ENCODE measurements at places on chromosomes 12 and 14. TPM values are rescaled to one million over a fixed set of nuclear protein-coding genes. Genes with fewer than 3 reads are reported as not detected.

The ST8SIA1 gene
- not detected for total RNA-seq

The THAP2 gene
- total RNA-seq, result 2.4 TPM

GRCh38 chr12:75747572-75748021, 236.2 kb upstream of the KRR1 start:
- H3K36me3 ChIP-seq, result no peaks in the 10 kb centered on the region
- no peaks in the 10 kb centered on the region for H3K27me3 ChIP-seq
- no peak for DNase-seq
- no peak overlapping the region for H3K4me3 ChIP-seq

DNA sequence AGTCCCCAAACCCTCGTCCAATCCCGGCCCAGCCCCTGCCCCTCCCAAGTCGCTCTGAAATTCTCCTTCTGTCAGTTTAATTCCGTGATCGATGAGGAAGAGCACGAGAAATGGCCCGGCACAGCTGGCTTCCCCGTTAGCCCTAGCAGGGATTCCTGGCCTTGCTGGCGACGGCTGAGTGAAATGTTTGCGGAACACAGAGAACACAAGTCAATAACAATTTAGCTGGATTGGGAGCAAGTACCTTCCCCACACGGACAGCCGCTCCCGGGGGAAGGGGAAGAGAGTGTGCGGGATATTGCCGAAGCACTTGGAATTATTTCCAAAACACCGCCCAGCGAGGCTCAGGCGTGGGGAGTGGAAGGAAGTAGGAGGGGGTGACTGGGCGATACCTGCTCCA, 134.6 kb downstream of the RBM19 start:
- no peak overlapping the region for H3K4me3 ChIP-seq
- no peak overlapping the region for H3K27ac ChIP-seq
- no peaks in the 10 kb centered on the region for H3K36me3 ChIP-seq
- no peaks in the 10 kb centered on the region for H3K4me1 ChIP-seq
- H3K27me3 ChIP-seq, result no peaks in the 10 kb centered on the region

The P2RX7 gene
- 1.6 TPM for total RNA-seq

The HSP90B1 gene
- total RNA-seq, result 568 TPM

DNA sequence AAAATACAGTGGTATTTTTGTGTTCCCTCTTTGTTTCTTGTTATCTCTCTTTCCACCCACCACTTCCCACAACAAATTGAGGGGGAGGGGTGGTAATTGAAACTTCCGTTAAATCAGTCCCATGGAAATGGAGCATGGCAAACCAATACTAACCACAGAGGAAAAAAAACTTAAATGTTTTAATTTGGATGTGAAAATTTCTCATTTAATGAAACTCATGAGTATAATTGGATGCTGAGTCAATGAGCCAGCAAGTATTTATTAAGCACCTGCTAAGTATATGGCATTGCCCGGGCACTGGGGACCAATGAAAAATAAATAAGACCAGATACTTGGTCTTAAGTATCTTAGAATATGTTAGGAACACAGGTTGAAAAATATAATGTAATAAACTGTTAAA, 147.5 kb downstream of the KCNH5 start:
- no peak overlapping the region for H3K27ac ChIP-seq
- H3K27me3 ChIP-seq, result no peaks in the 10 kb centered on the region
- DNase-seq, result no peak
- no peak overlapping the region for H3K4me3 ChIP-seq
- no peaks in the 10 kb centered on the region for H3K4me1 ChIP-seq

The RDH16 gene
- 0.23 TPM for total RNA-seq

GRCh38 chr14:59482541-59483331, 1.5 kb downstream of the L3HYPDH start:
- DNase-seq, result no peak
- H3K27me3 ChIP-seq, result no peaks in the 10 kb centered on the region
- H3K4me3 ChIP-seq, result peak overlapping the region; percentile 75
- no peaks in the 10 kb centered on the region for H3K36me3 ChIP-seq
- H3K27ac ChIP-seq, result peak overlapping the region; percentile 29
- peaks cover 18% of the 10 kb centered on the region for H3K4me1 ChIP-seq

DNA sequence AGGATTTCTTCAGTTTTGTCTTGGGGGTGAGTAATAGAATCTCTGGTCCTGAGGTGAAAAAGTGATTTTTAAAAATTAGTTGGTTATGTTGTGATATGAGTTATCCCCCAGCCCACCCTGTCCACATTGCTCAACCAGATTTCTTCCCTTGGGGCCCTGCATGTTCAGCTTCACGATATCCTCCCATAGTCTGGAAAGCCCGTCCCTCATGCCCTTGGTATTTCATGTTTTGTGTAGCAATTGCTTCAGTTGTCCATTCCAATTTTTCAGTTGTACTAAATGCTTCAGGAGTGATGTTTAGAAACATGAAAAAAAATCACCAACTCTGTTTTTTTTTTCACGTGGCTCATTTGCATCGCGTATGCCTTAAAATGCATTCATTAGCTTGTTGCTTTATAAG, 17.5 kb upstream of the BICD1 start:
- no peaks in the 10 kb centered on the region for H3K27me3 ChIP-seq
- no peaks in the 10 kb centered on the region for H3K36me3 ChIP-seq
- no peak for DNase-seq
- H3K4me3 ChIP-seq, result no peak overlapping the region

DNA sequence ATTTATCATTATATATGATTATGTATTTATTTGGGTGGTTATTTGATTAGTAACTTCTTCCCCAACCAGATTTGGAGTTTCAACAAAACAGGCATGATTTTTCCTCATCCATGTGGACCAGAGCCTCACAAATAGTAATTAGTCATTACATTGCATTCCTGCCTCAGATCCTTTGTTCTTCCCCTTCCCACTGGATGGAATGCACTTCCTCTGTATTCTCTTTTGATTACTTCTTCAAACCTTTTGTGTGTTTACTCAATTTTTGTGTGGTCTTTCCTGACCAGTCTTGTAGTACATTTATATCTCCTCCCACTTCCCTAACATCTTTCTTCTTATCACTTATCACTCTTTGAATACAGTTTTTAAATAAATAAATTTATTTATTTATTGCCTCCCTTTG, 15.5 kb downstream of the SYT1 start:
- no peak overlapping the region for H3K27ac ChIP-seq
- H3K4me1 ChIP-seq, result no peaks in the 10 kb centered on the region
- H3K36me3 ChIP-seq, result no peaks in the 10 kb centered on the region
- H3K4me3 ChIP-seq, result no peak overlapping the region
- DNase-seq, result no peak

DNA sequence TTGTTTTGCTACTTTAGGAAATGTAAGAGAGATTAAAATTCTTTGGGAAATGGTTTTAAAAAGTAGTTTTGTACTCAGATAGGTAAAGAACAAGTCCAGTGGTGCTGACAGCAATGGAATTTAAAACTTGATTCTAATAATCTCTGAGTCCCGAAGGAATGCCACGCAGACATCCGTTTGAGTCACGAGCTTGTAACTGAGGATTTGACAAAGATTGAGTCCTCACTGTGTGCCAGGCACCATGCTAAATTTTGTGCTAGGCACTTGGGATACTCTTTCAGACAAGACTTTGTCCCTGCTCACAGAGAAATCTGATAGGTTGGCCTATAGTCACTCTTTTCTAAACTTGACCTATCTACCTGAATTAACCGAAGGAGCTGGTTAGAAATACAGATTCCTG, 12.7 kb downstream of the FLRT2 start:
- no peak overlapping the region for H3K4me3 ChIP-seq
- peak overlapping the region; percentile 21 for H3K27ac ChIP-seq
- DNase-seq, result no peak
- H3K36me3 ChIP-seq, result peaks cover 13% of the 10 kb centered on the region
- no peaks in the 10 kb centered on the region for H3K27me3 ChIP-seq

GRCh38 chr12:22037947-22038346, 8.1 kb upstream of the CMAS start:
- H3K4me1 ChIP-seq, result peaks cover 7% of the 10 kb centered on the region
- H3K27ac ChIP-seq, result no peak overlapping the region
- no peak for DNase-seq
- H3K27me3 ChIP-seq, result no peaks in the 10 kb centered on the region
- no peak overlapping the region for H3K4me3 ChIP-seq
- no peaks in the 10 kb centered on the region for H3K36me3 ChIP-seq

- H3K4me1 ChIP-seq, result no peaks in the 10 kb centered on the region
- H3K4me3 ChIP-seq, result no peak overlapping the region
- no peak overlapping the region for H3K27ac ChIP-seq
- no peak for DNase-seq
- H3K36me3 ChIP-seq, result no peaks in the 10 kb centered on the region
These were observed 404.3 kb downstream of the TMEM117 start for GRCh38 chr12:44240186-44240585.

GRCh38 chr12:104482113-104482512, 25.4 kb downstream of the CHST11 start:
- no peak for DNase-seq
- no peaks in the 10 kb centered on the region for H3K36me3 ChIP-seq
- H3K4me3 ChIP-seq, result no peak overlapping the region
- no peaks in the 10 kb centered on the region for H3K27me3 ChIP-seq
- no peak overlapping the region for H3K27ac ChIP-seq

The OR10P1 gene
- not detected for total RNA-seq

The SETD3 gene
- 24.9 TPM for total RNA-seq

The MSRB3 gene
- total RNA-seq, result 3.2 TPM

DNA sequence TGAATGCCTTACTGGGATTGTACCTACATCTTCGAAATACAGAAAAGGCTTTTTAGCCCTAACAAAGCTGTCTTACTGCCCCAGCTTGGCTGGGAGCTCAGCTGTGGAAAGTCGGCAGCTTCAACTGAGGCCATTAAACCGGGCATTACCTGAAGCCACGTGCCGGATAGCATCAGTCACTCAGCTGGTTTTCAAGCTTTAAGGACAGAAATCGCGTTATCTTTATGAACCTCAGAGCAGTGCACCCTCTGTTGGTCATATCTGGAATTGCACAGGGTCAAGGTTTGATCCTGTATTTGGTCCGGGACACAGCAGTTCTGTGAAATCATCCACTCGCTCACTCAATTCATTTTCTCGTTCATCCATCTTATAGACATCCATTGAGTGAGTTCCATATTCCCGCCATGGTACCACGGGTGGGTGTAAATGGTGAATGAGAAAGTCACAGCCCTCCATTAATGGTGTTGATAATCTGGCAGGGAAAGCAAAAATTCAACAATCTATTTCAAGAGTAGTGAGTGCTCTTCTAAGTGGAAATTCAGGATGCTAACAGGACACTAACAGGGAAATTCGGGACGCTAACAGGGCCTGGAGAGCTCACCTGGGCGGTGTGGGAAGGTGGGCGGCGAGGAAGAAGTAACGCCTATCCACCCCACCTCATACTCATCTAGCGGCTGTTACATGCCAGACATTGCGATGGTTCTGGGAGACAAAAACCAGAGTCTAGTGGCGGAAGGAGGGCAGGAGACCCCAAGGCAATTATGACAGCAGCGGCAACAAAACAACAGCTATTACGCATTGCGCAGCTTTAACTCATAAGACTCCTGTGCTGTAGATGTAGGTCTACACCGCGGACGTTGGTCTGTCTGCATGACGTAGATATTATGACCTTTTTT, 60.6 kb upstream of the TCL1A start:
- DNase-seq, result peak; percentile 26
- H3K36me3 ChIP-seq, result no peaks in the 10 kb centered on the region
- H3K4me1 ChIP-seq, result no peaks in the 10 kb centered on the region
- no peaks in the 10 kb centered on the region for H3K27me3 ChIP-seq
- H3K4me3 ChIP-seq, result no peak overlapping the region

The ZNF410 gene
- 14.5 TPM for total RNA-seq

GRCh38 chr12:124109760-124110159, 136.7 kb downstream of the ZNF664 start:
- H3K4me1 ChIP-seq, result no peaks in the 10 kb centered on the region
- no peaks in the 10 kb centered on the region for H3K27me3 ChIP-seq
- H3K27ac ChIP-seq, result no peak overlapping the region
- no peak overlapping the region for H3K4me3 ChIP-seq
- no peak for DNase-seq
- no peaks in the 10 kb centered on the region for H3K36me3 ChIP-seq

GRCh38 chr12:71594214-71594948, 69.3 kb downstream of the ZFC3H1 start:
- DNase-seq, result peak; percentile 70
- H3K36me3 ChIP-seq, result no peaks in the 10 kb centered on the region
- no peaks in the 10 kb centered on the region for H3K4me1 ChIP-seq

- H3K27me3 ChIP-seq, result no peaks in the 10 kb centered on the region
- H3K4me3 ChIP-seq, result no peak overlapping the region
- no peak for DNase-seq
- no peaks in the 10 kb centered on the region for H3K36me3 ChIP-seq
- no peaks in the 10 kb centered on the region for H3K4me1 ChIP-seq
These were observed 1.5 kb downstream of the PRR4 start for GRCh38 chr12:10847744-10848143.

DNA sequence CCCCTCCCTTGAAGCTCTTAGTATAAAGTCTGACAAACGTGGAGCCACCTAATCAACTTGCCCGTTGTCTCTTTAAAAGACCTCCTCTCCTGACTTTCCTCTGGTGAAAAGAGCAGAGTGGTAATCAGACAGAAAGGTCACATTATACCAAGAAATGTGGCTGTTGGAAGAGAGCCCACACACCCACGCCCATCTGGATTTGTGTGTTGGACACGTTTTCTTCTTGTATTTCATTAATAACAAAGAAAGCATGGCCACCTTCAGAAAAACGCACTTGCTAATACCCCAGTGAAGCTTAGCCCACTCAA, 41.3 kb downstream of the CCDC60 start:
- H3K27me3 ChIP-seq, result no peaks in the 10 kb centered on the region
- no peak for DNase-seq
- no peak overlapping the region for H3K27ac ChIP-seq
- H3K4me3 ChIP-seq, result no peak overlapping the region
- H3K4me1 ChIP-seq, result no peaks in the 10 kb centered on the region

DNA sequence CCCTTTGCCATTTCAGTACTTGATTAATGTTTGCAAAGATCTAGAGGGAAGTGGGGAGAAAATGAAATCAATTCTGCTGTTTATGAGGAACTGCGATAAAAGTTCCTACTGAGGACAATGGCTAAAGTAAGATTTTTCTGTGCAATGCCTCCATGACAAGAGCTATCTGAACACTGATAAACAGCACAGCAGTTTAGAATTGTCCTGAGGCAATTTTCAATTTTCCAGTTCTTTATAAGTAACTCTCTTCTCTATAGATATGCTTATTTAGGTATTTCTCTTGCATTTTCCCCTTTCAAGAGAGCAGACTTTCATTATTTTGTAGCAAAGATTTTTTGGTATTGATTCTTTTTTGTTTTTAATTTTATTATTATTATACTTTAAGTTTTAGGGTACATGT, 34.6 kb upstream of the TMTC2 start:
- H3K4me3 ChIP-seq, result no peak overlapping the region
- H3K36me3 ChIP-seq, result no peaks in the 10 kb centered on the region

- H3K36me3 ChIP-seq, result no peaks in the 10 kb centered on the region
- no peaks in the 10 kb centered on the region for H3K27me3 ChIP-seq
- no peak for DNase-seq
- no peaks in the 10 kb centered on the region for H3K4me1 ChIP-seq
These were observed 45.2 kb downstream of the MAP1LC3B2 start for GRCh38 chr12:116604178-116604895.
